DMS53 (cell line): ENCODE measurements at places on chromosomes 5 and 9.

- no peak for DNase-seq
These were observed 433.3 kb downstream of the SH3GL2 start for GRCh38 chr9:18012170-18012569.

DNA sequence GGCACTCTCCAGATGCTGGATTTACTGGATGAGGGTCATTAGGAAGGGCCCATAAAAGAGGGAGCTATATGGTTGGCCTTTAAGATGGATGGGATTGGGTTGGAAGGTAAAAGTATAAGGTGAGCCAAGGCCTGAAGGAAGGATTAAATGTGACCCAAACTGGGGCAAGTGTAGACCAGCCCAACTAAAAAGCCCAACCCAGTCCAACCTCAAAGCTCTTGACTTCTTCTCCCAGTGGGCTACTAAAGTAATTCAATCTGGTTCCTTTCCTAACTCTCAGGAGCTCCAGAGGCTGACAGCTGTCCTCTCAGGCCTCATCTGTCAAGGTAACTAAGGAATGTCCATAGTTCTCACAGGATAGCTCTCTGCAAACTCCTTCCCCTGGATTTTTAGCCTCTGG, 122.2 kb upstream of the EFNA5 start:
- DNase-seq = no peak

- DNase-seq = no peak
These were observed 119.0 kb upstream of the DMRT1 start for GRCh38 chr9:722388-722980.

DNA sequence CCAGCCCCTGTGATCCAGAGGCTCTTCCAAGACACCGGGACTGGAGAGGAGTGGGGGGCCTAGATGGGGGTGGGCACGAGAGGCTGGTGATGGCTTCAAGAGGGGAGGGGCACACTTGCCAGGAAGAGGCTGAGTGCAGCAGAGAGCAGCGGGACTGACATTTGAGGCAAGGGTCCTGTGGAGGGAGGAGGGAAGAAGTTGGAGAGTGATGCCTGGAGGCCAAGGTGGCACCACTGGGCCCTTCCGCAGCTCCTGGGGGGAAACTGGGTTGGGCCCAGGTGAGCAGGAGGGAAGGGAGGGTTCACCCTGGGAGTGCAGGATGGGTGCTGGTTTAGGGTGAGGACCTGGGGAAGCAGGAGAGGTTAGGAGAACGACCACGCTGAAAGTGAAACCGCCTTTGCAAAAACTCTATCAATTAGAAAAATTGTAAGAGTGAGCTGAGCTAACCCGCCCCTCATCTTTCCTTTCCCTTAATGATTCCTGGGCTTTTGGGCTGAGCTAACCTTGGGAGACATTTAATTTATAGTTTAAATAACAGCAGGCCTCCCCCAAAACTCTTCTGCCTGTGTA, 26.2 kb downstream of the ABO start:
- no peak for DNase-seq

- DNase-seq = no peak
These were observed 44.7 kb upstream of the ITGA1 start for GRCh38 chr5:52743012-52743411.

DNA sequence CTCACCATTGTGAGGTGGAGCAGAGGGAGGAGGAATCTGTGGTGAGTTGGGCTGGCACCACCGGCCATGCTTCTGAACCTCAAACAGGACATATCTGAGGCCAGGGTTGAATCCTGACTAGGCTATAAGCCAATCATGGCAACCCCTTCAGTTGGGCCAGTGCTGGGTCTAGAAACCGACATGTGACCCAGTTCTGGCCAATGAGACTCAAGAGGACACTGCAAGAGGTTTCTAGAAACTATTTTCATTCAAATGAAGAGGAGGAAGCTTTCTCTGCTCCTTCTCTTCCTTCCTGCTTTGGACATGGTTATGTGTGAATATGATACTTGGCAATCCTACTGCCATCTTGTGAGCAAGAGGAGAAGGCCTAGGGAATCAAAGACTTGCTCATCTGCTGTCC, 417.7 kb downstream of the SEMA5A start:
- DNase-seq = no peak

- no peak for DNase-seq
These were observed 32.5 kb upstream of the MIER3 start for GRCh38 chr5:56984445-56984844.

GRCh38 chr5:67156976-67157583, 39.5 kb downstream of the CD180 start:
- peak; percentile 62 for DNase-seq

DNA sequence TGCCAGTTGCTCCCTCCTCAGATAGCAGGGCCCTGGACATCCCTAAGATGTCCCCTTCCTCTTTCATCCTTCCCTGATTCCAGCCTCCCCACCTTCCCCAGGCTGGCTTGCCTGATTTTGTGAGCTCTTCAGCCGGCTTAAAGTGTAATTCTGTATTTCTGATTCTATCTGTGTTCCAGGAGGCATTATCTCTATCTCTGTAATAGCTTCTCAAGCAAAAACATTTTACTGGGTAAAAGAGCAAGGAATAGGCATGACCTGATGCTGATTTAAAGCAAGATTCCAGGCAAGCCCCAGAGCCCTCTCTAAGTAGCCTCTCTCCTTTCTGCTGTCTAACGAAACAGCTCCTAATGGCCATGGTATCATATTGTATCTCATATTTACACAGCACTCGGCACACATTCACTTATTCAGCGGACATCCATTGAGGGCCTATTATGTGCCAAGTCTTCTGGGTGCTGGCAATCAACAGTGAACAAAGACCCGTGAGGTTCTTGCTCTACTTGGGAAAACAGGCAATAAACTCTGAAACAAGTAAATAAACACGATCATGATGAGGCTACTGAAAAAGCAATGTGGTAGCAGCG, 100.9 kb upstream of the MSX2 start:
- DNase-seq = no peak

DNA sequence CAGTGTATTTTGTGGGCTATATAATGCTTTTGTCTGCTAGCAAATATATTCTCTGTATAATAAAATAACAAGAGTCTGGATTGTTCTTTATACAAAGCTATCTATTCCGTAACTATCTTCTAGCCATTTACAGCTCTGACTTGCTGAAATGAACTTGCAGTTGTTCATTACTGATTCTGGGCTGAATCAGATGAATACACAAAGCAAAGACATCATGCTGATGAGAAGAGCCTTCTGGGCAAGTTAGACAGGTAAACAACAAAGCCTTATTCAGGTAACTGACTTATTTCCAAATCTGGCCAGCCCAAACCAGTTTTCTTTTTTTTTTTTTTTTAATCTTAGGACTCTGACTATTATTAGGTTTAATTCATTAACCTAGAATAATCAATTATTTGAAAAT, 255.5 kb downstream of the KIAA0825 start:
- peak; percentile 22 for DNase-seq

DNA sequence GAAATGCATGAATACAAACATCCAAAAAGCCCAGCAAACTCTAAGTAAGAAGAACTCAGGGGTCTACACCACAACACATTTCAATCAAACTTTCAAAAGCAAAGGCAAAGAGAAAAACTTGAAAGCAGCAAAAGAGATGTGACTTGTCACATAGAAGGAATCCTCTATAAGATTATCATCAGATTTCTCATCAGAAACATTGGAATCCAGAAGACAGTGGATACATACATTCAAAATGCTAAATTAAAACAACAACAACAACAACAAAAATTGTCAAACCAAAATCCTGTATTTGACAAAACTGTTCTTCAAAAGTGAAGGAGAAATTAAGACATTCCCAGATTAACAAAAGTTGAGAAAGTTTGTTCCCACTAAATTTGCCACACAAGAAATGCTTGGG, 362.7 kb downstream of the ZNF608 start:
- peak; percentile 9 for DNase-seq

DNA sequence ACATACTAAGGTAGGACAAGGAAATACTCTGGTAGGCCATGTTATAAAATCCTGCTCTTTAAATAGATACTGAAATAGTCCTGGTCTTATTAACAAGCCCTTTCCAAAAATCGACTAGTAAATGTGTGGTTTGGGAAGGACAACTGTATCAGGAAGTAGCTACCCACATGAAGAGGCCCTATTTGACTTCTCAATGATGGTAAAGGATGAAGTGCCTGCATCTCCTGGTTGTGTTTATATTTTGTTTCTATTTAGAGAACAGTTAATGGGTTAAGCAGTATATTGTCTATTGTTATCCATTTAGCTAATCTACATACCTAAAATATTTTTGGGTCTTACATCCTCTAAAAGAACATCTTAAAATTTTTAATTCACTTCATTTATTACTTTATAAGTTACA, 12.5 kb downstream of the GDF9 start:
- DNase-seq = peak; percentile 47

- DNase-seq = no peak
These were observed 15.6 kb upstream of the DAB2 start for GRCh38 chr5:39440192-39440957.
